ENCODE measurements at places on chromosomes 5 and 9.

GRCh38 chr5:10536511-10536910, 27.4 kb upstream of the ANKRD33B start:
- no peak for DNase-seq

- no peak for DNase-seq
These were observed 563 bp upstream of the FGF10 start for GRCh38 chr5:44389823-44390143.

DNA sequence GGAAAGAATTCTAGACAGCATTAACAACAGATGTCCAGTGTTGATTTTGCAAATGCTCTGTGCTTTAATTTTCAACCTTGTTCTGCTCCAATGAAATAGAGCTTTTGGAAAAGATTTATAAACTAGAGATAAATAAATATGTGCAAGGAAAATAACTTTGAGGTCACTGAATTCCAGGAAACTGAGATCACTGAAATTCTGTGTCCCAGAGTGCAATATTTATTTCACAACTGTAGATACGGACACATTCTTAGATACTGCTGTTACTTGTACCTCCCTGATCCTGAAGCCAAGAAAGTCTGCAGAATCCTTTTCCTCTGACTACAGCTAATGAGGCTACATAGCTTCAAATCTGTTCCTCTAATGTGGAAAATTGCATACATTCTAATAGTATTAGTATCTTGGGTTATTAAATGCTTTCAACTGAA, 222.9 kb downstream of the DOCK8 start:
- no peak for DNase-seq

DNA sequence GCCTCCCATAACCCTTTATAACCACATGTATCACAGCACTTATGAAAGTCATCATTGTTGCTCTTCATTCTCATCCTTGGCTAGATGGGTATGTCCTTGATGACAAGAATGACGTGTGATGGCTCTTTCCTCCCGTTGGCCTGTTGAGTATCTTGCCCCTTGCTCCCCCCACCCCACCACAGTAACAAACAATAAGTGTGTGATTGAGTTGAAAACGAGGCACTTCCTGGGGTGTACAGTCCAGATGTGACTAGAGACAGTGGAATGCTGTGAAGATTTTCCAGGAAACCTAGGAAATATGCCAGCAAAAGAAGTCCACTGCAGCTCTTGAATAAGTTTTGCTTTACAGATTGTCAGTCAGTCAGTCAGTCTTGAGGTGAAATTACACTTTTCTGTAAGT, 262.5 kb downstream of the ELAVL2 start:
- no peak for DNase-seq

- no peak for DNase-seq
These were observed 64.9 kb upstream of the LIFR start for GRCh38 chr5:38621331-38621730.

- peak; percentile 39 for DNase-seq
These were observed 126.2 kb downstream of the BASP1 start for GRCh38 chr5:17343675-17344074.

GRCh38 chr9:71254592-71255277, 133.3 kb upstream of the TRPM3 start:
- DNase-seq: no peak

DNA sequence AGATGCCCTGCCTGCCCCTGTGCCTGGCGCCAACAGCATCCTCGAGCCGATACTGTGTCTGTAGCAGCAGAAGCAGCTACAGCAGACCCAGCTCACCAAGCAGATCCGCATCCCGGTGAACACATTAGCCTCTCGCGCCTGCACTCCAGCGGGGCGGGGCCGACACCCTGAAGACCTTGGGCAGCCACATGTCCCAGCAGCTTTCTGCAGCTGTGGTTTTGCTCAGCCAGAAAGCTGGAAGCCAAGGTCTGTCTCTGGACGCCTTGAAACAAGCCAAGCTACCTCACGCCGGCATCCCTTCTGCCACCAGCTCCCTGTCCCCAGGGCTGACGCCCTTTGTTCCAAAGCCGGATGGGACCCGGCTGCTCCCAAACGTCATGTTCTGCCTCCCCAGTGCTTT, 59.6 kb downstream of the ACTBL2 start:
- DNase-seq: no peak

DNA sequence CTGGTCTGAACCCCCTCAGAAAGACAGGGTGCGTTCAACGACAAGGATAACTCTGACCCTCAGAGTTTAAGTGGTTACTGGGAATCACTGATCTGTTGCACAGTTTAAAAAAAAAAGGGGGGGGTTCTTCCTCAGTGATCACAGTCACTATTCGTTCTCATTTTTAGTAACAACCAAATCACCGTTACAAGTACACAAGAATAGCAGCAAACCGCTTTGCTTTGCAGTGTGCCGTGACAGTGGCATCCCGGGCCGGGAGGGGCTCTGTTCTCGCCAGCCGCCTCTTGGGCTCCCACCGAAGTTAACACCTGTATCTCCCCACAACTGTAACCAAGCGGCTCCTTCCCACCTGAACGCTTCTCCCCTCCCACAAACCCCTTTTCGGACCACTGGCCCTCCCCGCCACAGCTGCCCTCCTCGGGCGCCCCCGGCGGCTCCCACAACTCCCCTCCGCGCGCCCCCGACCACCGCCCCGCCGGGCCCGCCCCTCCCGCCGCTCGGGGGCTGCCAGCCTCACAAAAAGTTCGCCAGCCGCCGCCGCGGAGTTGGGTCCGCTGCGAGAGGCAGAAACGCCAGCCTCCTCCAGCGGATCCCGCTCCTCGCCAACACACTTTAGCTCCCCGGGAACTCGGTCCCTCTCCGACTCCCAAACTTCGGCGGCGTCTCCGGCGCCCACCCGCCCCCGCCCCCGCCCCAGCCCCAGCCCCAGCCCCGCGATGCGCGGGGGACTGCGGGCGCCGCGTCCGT, 1.2 kb downstream of the SSBP2 start:
- peak; percentile 54 for DNase-seq

- DNase-seq: no peak
These were observed 169.7 kb downstream of the NPR3 start for GRCh38 chr5:32880796-32881195.

- no peak for DNase-seq
These were observed 2.3 kb downstream of the C5orf15 start for GRCh38 chr5:133966090-133966489.

DNA sequence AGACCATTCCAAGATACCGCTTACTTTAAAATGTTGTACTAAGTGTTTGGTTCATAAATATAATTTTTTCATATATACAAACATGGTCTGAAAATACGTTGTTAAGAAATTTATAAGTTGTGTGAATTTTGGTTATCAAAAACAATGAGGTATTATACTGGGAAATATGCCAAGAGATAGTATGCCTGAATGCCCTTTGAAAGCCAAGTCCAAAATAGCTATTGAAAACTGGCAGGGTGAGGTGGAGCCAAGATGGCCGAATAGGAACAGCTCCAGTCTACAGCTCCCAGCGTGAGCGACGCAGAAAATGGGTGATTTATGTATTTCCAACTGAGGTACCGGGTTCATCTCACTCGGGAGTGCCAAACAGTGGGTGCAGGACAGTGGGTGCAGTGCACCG, 533.5 kb downstream of the ZNF608 start:
- no peak for DNase-seq

DNA sequence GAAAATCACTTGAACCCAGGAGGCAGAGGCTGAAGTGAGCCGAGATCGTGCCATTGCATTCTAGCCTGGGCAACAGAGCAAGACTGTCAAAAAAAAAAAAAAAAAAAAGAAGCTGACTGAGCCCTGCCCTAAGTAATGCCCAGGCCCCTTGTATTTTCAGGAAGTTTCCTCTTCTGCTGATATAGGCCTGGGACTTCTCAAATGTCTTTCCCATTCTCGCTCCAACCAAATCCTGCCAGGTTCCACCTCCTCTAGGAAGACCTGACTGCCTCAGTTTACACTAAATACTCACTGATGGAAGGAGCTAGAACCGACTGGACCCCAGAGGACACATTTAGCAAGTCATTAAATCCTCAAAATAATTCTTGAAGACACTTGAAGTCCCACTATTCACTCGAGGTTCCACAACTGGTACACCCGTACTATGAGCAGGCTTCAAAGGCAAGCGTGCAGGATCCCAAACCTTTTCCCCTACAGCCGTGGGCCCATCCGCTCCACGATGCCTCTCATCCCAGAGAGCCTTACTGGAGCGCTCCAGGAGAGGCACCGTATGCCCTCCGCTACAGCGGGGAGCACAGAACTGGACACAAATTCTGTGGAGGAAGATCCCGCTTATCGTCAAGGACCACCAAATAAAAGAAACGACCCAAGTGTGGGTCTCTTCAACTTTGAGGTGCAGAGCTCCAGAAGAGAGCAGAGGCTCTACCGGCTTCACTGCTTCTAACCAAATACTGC, 676 bp downstream of the NOL6 start:
- no peak for DNase-seq

DNA sequence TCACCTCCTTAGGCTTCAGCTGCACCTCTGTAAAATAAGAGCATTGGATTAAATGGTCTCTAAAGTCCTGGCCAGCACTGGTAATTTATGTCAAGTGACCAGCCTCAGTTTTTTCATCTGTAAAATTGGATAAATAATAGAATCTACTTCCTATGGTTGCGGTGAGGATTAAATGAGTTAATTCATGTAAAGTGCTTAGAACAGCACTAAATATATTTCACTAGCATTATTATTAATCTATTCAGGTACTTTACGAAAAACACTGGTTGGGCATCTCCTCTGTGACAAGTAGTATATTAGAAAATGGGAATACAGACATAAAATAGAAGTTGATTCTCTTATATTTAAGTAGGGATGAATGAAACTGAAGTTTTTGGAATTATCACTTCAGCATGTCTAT, 13.8 kb upstream of the TMEM245 start:
- DNase-seq: no peak

DNA sequence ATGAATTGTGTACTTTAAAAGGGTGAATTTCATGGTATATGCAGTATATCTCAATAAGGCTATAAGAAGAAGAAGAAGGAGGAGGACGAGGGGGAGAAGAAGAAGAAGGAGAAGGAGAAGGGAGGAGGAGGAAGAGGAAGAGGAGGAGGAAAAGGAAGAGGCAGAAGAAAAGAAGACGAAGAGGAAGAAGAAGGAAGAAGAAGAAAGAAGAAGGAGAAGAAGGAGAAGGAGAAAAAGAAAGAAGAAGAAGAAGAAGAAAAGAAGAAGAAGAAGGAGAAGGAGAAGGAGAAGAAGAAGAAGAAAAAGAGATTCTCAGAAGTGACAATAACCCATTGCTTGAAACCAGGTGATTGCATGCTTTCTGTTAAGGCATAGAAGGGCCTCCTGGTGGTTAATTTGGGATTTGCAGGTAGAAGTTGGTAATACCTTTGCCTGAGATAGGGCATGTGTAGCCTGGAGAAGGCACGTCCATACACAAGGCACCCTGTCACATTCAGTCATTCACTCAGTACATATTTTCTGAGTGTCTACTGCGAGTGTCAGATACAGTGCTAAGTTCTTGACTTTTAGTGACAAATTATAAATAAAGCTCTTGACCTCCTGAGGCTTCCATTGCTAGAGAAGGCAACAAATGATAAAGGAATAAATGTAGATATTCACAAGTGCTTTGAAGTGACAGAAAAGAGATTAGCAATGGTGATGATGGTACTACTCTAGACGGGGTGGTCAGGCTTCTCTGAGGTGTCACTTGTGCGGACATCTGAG, 231.3 kb downstream of the NPR3 start:
- DNase-seq: peak; percentile 9

DNA sequence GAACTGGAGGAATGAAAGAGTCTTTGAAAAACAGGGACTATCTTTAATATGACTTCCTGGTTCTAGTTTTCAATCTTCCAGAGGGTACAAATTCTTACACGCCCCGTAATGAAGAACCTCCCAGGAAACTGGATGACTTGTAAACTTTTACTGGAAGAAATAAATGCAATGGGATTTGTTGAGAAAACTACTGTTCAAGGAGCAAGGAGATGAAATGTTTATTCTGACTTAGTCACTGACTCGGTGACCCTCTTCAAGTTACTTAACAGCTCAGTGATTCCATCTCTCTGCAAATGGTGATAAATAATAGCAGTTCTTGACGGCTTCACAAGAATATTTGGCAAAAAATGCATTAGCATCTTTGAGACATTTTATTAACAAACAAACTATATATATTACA, 858.6 kb downstream of the PTPRD start:
- DNase-seq: no peak

GRCh38 chr5:148443998-148444397, 60.2 kb downstream of the FBXO38 start:
- peak; percentile 24 for DNase-seq

- no peak for DNase-seq
These were observed 2.1 kb upstream of the HMGCS1 start for GRCh38 chr5:43315263-43315662.

Measured in GM19239 (cell line).